ENCODE measurements at places on chromosomes 16 and 17. TPM values are rescaled to one million over a fixed set of nuclear protein-coding genes. Genes with fewer than 3 reads are reported as not detected.

KRT15 gene
- 0.26 TPM for total RNA-seq

FLCN gene
- 34.2 TPM for total RNA-seq

CCL14 gene
- total RNA-seq: not detected

WSB1 gene
- total RNA-seq: 217 TPM

- no peak for DNase-seq
Measured at GRCh38 chr17:35793257-35793656, 2.2 kb downstream of the MMP28 start.

DNA sequence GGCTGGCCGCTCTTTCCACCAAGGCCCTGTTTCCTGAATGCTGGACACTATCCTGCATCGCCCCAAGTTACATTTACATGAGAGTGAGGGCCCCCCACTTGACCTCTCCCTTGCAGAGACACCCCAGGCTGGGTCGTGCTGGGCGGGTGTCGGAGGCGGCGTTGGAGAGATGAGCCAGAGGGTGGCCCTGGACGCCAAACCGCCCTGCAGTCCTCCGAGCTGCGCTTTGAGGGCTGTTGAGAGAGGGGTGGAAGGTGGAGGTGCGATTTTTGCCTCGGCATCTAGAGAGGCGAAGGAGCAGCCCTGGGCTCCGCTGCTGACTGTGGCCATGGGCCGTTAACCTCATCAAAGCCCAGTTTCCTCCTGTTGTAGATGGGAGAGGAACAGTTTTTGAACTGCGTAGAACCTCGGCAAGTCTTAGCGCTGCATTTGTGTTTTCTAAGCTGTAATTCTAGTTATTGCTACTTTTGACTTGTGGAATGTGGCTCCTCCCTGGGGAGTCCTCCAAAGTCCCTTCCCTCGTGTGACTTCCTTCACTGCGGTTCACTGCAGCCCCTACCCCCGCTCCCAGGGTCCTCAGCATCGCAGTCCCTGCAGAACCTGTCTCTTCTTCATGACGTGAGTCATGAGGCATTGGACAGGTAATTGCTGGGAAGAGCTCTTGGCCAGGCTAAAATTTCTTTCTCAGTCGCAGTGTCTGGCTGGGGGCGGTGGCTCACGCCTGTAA, 986 bp upstream of the ELOB start:
- no peak for DNase-seq

DNA sequence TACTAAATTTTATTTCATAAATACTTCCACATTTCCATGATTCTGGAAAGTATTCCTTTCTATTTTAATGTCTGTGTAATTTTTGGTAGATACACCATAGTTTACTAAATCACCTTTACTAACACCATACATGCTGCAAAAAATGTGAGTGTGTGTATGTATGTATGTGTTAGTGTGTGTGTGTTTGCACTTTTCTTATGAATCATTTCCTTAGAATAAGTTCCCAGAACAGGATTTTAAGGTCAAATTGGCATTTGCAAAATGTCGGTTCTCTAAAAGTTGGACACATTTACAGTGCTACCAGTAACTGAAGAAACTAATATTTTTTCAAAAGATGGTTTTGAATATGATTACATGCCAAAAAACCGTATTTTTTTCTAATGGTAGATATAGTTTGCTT, 137.1 kb downstream of the CYB561 start:
- DNase-seq: peak; percentile 26

DNA sequence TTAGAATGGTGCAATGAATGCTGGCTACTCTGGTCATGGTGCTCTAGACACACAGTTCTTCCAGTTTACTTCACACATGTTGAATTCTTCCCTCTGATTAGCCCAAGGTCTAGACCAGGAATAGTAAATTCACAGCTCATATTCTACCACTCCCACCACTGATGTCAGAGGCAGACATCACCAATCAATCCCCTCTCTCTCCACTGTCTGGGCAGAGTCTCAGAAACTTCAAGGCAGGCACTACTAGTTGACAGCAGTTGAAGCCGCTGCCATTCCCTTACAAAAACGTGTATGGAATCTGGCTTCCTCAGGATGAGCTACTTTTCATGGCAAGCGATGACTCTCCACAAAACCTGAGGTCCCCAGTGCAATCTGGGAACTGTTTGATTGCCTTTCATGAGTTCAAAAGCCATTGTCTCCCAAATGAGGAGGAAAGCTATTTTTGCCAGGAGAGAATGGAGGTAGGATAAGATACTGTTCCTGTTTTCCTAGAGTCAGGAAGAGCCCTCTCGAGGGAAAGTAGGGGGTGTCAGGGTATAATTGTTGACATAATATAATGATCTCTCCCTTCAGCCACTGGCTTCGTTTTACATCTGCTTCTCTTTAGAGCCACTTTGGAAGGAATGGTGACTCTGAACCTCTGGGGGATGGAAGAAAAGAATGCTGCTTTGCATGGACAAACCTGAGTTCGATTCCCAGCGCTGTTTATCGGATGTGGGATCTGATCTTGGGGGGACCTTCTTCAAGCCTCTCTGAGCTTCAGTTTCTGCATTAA, 90.0 kb downstream of the FOXL1 start:
- DNase-seq: peak; percentile 84

DNA sequence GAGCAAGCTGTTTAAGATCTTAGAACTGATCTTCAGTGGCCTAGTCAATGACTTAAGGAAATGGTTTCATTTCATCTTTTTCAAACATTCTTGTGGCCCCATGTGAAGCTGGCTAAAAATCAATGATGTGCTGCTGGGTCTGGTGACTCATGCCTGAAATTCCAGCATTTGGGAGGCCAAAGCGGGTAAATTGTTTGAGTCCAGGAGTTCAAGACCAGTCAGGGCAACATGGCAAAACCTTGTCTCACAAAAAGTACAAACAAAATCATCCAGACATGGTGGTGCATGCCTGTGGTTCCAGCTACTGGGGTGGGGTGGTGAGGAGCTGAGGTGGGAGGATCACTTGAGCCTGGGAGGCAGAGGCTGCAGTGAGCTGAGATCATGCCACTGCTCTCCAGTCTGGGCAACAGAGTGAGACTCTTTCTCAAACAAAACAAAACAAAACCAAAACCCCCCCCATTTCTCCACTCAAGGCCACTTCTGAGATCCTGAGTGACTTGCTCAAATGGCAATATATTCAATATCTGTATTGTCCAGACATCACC, 17.4 kb upstream of the COL1A1 start:
- DNase-seq: peak; percentile 97
